ENCODE measurements at places on chromosomes 12 and 14. TPM values are rescaled to one million over a fixed set of nuclear protein-coding genes. Genes with fewer than 3 reads are reported as not detected.

KCNA1 gene
- not detected for total RNA-seq

GRCh38 chr12:32302218-32303173, 96.9 kb upstream of the FGD4 start:
- DNase-seq = peak; percentile 37

DNA sequence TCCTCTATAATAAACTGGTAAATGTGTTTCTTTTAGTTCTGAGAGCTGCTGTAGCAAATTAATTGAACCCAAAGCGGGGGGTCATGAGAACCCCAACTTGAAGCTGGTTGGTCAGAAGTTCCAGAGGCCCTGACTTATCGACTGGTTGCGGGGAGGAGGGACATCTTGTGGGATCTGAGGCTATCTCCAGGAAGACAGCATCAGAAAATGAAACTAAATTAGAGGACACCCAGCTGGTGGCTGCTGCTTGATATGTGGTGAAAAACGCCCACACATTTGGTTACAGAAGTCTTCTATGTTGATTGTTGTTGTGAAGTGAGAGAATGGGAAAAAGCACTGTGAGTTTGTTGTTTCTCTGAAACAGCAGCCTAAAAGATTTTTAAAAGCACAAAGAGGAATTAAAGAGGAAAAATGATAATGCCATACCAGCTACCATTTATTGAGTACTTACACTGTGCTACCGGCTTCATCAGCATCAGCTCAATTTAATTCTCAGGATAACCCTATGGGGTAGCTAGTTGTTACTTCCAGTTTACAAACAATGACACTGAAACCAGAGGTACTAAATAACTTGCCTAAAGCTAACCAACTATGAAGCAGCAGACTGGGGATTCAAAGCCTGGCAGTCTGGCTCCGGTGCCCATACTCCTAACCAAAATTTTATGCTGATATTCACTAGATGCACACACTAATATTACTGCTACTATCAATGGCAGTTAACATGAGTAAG, 24.3 kb downstream of the DDX24 start:
- DNase-seq = peak; percentile 35

DNA sequence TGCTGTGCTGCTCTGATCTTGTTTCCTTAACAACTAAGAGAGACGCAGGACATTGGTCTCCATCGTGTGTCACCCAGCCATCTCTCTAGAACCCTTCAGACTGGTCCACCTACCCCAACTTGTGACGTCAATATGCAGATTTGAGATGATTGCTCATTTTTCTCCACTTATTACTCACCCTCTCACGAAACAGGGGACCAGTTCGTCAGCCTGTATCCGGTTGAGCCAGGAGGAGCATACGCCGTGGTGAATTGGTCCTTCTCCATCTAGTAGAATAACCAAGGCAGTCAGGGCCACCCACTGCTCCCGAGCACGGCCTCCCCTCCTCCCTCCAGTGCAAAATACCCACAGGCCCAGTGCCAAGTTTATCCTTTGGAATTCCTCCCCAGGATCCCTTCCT, 36.2 kb upstream of the FBXO21 start:
- no peak for DNase-seq

DNA sequence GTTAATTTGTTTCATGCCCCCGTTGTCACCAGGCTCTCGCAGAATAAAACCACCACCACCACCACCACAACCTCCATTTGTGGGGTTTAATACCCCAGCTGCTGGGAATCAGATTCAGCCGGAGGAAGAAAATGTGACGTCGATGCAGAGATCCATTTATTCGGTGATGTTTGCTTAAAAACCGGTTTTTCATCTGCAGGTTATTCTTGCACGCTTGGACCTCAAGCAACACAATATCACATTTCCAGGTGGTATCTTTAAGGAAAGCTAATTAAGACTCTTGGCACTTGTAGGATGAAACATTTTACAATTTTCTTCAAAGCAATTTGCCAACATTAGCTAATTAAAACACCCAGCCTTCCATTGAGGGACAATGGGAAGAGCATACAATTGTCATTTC, 39.8 kb downstream of the SPRING1 start:
- DNase-seq = no peak

SSPN gene
- total RNA-seq = not detected

GRCh38 chr12:107666009-107666408, 19.6 kb upstream of the PWP1 start:
- no peak for DNase-seq
